Vagina (tissue), 2 donors: ENCODE measurements at places on chromosomes 6 and 20. TPM values are rescaled to one million over a fixed set of nuclear protein-coding genes. Genes with fewer than 3 reads are reported as not detected.

NINL gene
- 11.5 TPM for total RNA-seq

BRPF3 gene
- total RNA-seq = 18.7 TPM

R3HDML gene
- not detected for total RNA-seq

DNA sequence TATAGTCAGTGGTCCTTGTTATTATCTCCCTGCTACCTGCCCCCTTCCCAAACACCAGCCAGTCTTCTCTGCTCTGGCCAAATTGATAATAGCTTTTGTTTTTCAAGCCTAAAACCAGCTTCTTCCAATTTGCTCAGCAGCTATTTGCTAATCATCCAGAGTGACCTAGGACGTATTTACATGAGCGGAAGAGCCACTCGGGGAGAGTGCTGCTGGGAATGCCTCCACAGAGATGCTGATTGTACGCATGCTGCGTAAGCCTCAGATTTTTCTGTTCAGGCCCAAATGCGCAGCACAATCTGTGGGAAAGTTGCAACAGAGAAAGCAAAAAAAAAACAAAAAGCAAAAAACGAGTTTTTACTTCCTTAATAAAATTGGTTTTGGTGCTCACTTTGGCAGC, 24.4 kb upstream of the ID1 start:
- no peak for DNase-seq

DNA sequence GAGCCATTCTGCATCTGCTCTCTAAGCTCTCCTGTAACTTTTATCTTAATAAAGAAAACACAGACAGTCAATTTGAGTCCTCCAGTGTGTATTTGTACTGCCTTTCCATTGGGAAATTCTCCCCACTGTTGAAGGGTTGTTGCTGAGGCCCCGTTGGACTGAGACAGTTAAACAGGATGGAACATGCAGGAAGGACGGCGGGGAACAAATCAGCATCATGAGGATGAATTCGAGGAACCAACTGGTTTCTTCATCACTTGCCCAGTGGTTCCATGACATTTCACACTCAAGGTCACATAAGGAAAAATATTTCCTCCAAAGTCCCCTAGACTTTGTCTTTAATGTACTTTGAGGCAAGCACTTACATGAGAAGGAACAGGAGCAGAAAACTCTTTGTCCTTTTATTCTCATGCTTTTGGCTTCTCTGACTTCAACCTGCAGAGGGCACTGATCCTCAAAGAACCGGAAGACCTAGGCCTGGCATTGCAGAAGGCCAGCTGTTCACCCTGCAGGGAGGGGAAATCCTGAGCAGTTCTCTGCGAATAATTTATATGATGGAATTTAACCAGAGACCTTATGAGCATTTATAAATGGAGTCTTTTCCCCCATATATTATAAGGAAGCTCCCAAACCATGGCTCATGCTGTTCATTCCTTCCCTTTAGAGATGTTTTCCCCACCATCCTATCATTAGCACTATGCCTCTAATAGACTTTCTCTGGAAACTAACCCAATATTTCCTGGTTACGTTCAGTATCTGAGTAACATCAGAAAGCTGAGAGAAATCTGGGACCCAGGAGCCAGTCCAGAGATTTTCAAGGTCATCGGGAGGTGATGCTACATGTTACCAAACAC, 55.2 kb upstream of the ADGRF1 start:
- no peak for DNase-seq

- no peak for DNase-seq
Observed at GRCh38 chr20:37651932-37652331, 41.9 kb upstream of the CTNNBL1 start.

DNA sequence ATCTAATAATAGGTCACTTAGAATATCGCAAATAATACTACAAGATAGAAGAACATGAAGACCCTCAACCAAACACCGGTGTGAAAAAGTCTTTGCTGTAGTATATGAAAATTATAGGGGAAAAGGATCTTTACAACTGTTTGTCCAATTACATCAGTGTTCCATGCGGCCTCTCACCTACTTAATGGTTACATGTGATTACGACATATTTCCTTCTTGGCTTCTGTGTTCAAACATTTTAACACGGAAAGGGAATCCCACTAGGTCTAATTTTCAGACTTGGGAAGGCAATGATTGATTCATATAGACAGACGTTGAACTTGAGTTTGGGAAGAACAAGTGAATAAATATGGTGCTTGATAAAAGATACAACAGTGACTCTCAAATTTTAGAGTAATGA, 273.4 kb downstream of the KIF16B start:
- DNase-seq = no peak

GRCh38 chr6:3291987-3292386, 33.2 kb downstream of the PSMG4 start:
- no peak for DNase-seq
